NCI-H1417 (cell line): ENCODE measurements at places on chromosomes 2 and 18.

DNA sequence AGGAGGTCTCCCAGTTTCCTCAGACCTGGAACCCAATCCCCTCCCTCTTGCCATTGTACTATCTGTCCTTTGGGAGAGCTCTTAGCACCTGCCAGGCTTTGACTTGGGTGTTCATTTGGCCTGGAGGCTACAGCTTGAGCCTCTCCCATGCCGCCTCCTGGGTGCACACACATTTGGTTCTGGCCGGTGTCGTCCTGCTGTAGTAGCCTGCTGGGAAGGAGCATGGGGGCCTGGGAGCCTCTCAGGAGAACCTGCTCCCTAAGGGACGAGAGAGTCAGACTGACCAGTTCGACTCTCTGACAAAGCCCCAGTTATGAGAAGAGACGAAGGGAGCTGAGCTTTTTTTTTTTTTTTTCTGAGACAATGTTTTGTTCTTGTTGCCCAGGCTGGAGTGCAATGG, 7.4 kb upstream of the SFTPB start:
- DNase-seq, result no peak

- DNase-seq, result no peak
These were observed 26.8 kb downstream of the ADRA2B start for GRCh38 chr2:96089356-96090195.

DNA sequence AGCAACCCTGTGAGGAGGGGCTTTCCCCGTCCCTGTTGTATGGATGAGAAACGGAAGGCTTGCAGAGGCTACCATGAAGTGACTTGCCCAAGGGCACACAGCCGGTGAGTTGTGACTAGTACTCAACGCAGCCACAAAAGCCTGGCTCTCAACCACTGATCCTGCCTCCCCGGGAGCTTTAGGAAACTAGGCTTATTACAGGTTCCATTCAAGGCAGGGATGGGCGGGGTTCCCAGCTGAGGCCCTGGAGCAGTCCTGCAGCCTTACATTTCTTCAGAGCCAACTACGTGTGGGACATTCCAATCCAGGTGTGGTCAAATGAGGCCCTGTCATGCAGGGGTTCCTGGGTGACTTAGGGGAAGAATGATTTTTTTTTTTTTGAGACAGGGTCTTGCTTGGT, 59.6 kb downstream of the MEX3C start:
- DNase-seq, result no peak

- no peak for DNase-seq
These were observed 11.6 kb upstream of the ANKRD44 start for GRCh38 chr2:197322143-197322542.

DNA sequence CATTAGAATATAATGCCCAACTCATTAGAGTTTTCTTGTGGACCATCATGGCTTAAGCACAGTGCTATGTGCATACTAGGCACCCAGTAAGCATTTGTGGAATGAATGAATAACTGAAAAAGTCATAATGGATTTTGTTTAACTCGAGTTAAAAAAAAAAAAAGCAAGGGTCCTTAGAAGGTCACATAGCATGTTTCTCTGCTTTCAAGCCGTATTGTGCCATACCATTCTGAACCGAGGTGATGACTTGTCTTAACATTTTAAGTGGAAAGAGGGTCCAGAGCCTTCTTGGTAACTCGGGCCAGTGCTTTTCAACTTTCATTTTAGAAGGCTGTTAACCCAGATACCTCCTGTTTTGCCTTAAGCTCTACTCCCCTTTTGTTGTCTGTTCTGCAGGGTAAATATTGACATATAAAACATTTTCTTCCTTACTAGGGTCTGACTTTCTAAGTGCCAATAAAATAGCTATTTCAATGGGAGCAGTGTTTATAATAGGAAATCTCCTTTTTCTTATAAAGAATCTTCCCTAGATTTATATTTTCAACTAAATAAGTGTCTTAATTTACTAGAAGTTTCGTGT, 787 bp upstream of the ADGRF3 start:
- no peak for DNase-seq

DNA sequence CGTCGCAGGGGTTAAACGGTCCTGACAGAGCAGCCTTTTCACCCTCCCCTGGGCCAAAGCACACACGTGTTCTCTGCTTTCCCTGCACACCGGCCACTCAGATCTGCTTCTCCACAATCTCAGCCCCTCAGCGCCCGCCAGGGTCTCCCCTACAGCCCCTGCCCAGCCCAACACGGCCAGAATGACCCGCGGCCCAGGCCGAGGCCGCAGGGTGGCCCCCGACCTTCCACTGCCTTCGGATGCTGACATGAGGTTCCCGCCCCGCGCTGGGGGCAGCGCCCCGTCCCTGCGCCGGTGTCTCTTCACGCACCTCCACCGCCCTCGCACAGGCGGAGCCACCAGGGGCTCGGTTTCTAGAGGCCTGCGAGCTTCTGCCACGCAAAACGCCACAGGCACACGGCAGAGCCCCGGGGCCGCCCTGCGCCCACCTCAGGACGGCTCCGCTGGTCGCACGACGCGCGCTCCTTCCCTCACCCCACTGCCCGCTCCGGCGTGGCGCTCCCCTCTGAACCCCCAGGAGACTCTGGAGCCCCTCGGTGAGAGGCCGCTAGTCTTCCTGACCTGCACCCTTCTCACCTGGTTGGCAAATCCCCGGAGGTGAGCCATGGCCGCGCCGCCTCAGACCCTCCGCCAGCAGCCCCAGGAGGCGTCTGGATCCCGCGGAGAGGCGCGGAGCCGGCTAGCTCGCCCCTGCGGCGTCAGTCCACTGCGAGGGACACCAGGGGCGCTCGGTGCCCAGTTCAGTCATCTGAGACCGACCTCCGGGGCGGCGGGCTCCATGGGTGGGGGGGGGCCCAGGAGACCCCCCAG, 749 bp downstream of the STK25 start:
- peak; percentile 17 for DNase-seq

- DNase-seq, result peak; percentile 97
These were observed 157.7 kb downstream of the COL4A4 start for GRCh38 chr2:227006189-227006897.
